Bronchus fibroblast of lung (primary cell): ENCODE measurements at places on chromosomes 2 and 18. TPM values are rescaled to one million over a fixed set of nuclear protein-coding genes. Genes with fewer than 3 reads are reported as not detected.

CERKL gene
- total RNA-seq, result 0.15 TPM in 1 of 2 replicates, not detected in the other

LDLRAD4 gene
- total RNA-seq, result not detected in 2 replicates

C1D gene
- 8.9 and 17.1 TPM in 2 replicates for total RNA-seq

ABHD1 gene
- not detected in 2 replicates for total RNA-seq

GAL3ST2 gene
- not detected in 2 replicates for total RNA-seq

FAM161A gene
- 1.9 and 3.4 TPM in 2 replicates for total RNA-seq

RSAD2 gene
- total RNA-seq, result under 0.01 TPM in 1 of 2 replicates, not detected in the other

GALNT14 gene
- total RNA-seq, result 1.0 and 1.3 TPM in 2 replicates

GBX2 gene
- total RNA-seq, result not detected in 2 replicates

OTOS gene
- not detected in 2 replicates for total RNA-seq

ZSWIM2 gene
- total RNA-seq, result under 0.01 TPM in 1 of 2 replicates, not detected in the other
